Activated T-helper 2 cell treated with anti-CD3 and anti-CD28 coated beads, Interferon-gamma antibody, Interleukin-2, Interleukin-4, amounts not matched to agents 10 μg/mL and 5 μg/mL and 100 μg/mL, durations not matched to agents 14 hours and 24 hours and 36 hours (primary cell): ENCODE measurements at places on chromosomes 11 and 22. TPM values are rescaled to one million over a fixed set of nuclear protein-coding genes. Genes with fewer than 3 reads are reported as not detected.

The LINC01488 gene
- not detected in 2 replicates for total RNA-seq

The E2F8 gene
- 24.0 TPM in 2 replicates for total RNA-seq

The FAT3 gene
- under 0.01 and 0.02 TPM in 2 replicates for total RNA-seq

GRCh38 chr11:119185981-119186634, 833 bp downstream of the NHERF4 start:
- DNase-seq = no peak

GRCh38 chr11:90496722-90497121, 273.9 kb upstream of the CHORDC1 start:
- no peak for DNase-seq

The CBX7 gene
- 11.6 and 11.8 TPM in 2 replicates for total RNA-seq

GRCh38 chr11:81104051-81104450, 1629.6 kb downstream of the FAM181B start:
- DNase-seq = no peak

The CHRNA10 gene
- 2.2 and 2.4 TPM in 2 replicates for total RNA-seq

The DCHS1 gene
- total RNA-seq = 0.51 and 0.57 TPM in 2 replicates

The APOC3 gene
- not detected in 2 replicates for total RNA-seq
